ENCODE measurements at places on chromosomes 4 and X.
A peak's percentile ranks its signal among the peaks of the same experiment; 100 is the strongest.

DNA sequence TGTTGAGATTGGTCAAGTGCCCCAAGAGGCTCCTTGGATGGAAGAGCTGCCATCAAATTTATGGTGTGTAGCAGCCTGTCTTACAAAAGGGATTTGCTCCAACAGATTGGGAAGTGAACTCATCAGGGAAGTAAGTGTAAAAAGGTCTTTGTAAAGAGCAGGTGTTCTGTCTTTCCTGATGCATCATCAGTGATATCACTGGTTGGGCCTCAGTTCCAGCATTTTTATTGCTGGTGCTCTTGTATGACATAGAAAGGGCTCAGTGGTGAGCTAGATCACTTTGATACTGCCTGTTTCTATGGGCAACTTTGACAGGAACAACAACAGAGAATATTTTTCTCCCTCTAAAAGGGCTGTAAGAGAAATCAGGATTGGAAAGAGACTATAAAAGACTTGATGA is 8.7 kb upstream of the GABRE start:
- DNase-seq: no peak

- no peak for DNase-seq
Measured at GRCh38 chrX:101287402-101287801, 3.7 kb downstream of the TAF7L start.

DNA sequence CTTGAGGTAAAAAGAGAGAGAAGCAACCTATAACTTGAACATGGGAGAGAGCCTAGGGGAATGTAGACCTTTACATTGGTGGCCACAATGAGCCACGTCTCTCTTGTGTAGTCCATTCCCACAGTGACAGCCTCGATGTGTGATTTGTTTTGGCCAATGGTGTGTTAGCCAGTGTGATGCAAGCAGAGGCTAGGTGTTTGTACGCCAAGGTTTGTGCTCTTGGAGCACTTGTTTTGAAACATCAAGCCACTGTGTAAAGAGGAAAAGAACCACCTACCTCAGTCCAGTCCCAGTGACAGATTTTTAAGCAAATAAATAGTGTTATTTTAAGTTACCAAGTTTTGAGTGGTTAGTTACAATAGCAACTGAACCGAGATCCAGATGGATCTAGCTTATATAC is 23.9 kb upstream of the TMEM192 start:
- DNase-seq: no peak

- peak; percentile 1 for DNase-seq
Measured at GRCh38 chrX:73214426-73215094, at the start of gene NAP1L2. Gene NAP1L2 (minus strand): TSS chrX:73214851. CDS start chrX:73214492, 359 bp downstream.

DNA sequence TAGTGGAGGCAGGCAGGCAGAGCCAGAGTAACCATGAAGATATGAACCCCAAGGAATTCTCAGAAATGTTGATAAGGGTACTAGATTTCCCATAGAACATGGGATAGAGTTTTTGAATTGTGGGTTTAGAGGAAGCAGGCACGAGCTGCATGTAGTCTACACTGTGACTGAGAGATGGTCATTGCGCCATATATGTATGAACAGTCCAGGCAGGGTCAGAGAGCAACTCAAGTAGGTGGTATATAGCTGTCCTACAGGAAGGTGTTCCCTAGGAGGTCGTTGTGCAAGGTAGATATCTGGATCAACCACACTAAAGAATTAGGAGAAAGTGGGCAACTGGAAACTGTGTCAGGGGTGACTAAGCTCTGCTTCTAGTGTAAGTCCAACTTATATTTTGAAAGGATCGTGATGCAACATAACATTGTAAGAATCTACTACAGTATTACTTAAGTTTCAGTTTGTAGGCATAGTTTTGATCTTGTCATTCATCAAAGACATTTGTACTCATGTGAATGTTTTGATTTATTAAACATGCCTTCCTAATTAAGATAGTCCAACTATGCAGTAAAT is 94.6 kb downstream of the HPGD start:
- no peak for DNase-seq
